ENCODE measurements at places on chromosomes 4 and X. TPM values are rescaled to one million over a fixed set of nuclear protein-coding genes. Genes with fewer than 3 reads are reported as not detected.

- no peak overlapping the region for H3K27ac ChIP-seq
- no peaks in the 10 kb centered on the region for H3K27me3 ChIP-seq
- no peak for DNase-seq
- no peak overlapping the region for H3K4me3 ChIP-seq
Observed at GRCh38 chr4:165711436-165711835, 161.6 kb upstream of the TLL1 start.

DNA sequence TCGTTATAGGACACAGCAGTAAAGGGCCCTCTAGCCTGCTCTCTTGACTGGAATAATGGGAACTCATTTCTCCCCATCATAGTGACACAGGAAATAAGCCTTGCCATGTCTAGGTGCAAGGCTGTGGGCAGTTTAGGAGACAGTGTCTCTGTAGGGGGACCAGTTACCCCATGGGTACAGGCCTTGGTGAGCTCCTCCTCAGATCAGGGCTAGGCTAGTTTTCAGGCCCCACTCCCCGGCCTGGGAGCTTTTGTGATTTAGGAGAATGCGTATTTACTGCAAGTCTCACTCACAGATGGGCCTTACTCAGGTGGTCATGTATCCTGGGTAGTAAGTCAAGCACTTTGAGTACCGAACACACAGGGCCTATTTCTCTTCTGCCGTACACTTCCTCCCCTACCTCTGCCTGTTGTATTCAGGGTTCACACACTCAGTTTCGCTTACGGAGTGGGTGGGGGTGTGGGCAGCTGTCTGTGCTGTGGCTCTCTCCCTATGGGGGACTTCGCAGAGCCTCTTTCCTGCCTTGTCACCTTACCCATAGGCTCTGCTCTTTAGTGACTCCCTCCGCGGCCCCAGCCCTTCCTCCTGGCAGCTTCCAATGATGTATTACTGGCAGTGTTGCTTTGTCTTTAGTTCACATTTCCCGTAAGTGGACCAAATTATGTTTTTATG lies 34.2 kb downstream of the FAM193A start:
- H3K4me3 ChIP-seq: no peak overlapping the region
- H3K27me3 ChIP-seq: no peaks in the 10 kb centered on the region
- no peak overlapping the region for H3K27ac ChIP-seq
- H3K36me3 ChIP-seq: no peaks in the 10 kb centered on the region
- DNase-seq: no peak

- no peak overlapping the region for H3K4me3 ChIP-seq
- no peaks in the 10 kb centered on the region for H3K36me3 ChIP-seq
- no peak for DNase-seq
- H3K4me1 ChIP-seq: no peaks in the 10 kb centered on the region
- H3K27ac ChIP-seq: no peak overlapping the region
- H3K27me3 ChIP-seq: no peaks in the 10 kb centered on the region
Observed at GRCh38 chr4:163755013-163755412, 260.5 kb downstream of the TMA16 start.

DNA sequence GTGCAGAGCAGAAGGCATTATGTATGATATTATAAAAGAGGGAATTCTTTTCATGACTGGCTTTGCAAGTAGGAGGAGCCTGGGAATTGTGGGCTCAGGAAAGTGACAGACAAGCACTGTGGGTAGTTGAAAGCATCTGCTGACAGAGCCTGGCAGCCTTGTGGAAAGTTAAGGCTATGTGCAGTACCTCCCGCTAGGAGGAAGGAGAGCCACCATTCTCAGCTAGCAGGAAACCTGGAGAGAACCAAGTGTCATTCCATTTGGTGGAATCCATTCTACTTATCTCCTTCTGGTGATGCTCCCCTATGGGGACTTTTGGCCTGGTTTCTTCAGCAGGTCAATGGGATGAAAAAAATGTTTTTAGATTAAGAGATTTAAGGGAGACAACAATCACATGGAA lies 81.8 kb downstream of the ASB9 start:
- no peak overlapping the region for H3K4me3 ChIP-seq
- H3K36me3 ChIP-seq: no peaks in the 10 kb centered on the region
- DNase-seq: no peak
- H3K27me3 ChIP-seq: no peaks in the 10 kb centered on the region
- H3K27ac ChIP-seq: no peak overlapping the region
- H3K4me1 ChIP-seq: no peaks in the 10 kb centered on the region

DNA sequence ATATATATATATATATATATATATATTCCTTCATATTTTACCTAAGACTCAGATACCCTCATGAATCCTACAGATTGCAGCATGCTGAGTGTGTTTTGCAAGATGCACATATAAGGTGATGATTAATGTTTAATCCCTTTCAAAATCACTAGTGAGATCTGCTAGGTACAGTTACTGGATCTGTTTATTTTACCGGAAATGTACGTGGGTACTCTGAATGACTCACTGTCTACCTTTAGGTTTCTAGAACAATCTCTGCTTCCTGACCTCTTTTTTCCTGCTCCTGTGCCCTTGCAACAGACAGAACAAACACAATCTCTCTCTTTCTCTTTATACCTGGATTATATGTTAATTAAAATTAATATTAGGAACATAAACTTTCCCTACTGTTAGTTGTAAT lies 379.6 kb downstream of the FAM133A start:
- no peak overlapping the region for H3K27ac ChIP-seq
- H3K36me3 ChIP-seq: no peaks in the 10 kb centered on the region
- H3K27me3 ChIP-seq: no peaks in the 10 kb centered on the region
- H3K4me1 ChIP-seq: no peaks in the 10 kb centered on the region

GRCh38 chr4:167020410-167020809 lies 213.9 kb downstream of the SPOCK3 start:
- no peak for DNase-seq
- H3K4me1 ChIP-seq: no peaks in the 10 kb centered on the region

DNA sequence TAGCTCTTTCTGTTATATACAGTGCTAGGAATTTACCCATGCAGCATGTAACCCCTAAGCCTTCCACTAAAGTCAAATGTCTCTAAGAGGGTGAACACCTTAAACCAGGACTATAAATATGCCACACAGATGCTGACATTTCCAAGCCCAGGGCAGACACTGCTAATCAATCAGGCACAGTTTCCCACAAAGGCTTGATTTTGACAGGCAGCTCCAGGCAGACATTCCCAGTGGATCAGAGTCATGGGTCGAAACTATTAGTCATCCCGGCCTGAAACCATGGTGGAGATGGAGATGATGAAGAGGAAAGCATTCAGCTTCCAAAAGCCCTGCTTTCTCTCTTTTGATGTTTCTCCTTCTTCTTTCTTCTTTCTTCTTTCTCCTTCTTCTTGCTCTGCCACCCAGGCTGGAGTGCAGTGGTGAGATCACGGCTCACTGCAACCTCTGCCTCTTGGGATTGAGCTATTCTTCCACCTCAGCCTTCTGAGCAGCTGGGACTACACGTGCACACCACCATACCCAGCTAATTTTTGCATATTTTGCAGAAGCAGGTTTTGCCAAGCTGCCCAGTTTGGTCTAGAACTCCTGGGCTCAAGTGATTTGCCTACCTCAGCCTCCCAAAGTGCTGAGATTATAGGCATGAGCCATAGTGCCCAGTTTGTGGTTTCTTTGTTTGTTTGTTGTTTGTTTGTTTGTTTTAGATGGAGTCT lies 21.0 kb upstream of the SORCS2 start:
- H3K36me3 ChIP-seq: no peaks in the 10 kb centered on the region
- H3K4me1 ChIP-seq: no peaks in the 10 kb centered on the region
- H3K27me3 ChIP-seq: no peaks in the 10 kb centered on the region

DNA sequence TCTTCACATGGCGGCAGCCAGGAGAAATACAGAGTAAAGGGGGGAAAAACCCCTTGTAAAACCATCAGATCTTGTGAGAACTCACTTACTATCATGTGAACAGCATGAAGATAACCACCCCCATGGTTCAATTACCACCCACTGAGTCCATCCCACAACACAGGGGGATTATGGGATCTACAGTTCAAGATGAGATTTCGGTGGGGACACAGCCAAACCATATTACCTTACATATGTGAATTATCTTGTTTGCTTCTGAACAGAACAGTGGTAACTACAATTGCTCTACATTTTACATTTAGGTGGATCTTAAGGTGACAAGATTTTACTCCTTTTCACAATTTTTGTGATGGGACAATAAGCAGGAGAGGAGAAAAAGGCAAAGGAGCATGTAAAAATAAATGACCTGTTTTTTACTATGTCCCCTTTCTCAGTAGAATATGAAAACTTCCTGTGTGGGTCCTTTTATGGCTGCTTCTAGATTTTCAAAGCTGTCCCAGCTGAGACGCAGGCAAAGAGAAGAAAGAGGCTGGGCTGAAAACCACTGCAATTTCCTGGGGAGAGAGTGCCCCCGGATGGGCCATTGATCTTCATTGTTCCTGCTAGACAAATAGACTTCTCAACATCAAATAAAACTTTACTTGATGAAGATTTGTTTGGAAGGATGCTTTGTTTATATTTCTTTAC lies 45.9 kb upstream of the PGM2 start:
- no peaks in the 10 kb centered on the region for H3K4me1 ChIP-seq
- no peak overlapping the region for H3K27ac ChIP-seq
- no peak for DNase-seq
- H3K27me3 ChIP-seq: no peaks in the 10 kb centered on the region
- no peaks in the 10 kb centered on the region for H3K36me3 ChIP-seq
- no peak overlapping the region for H3K4me3 ChIP-seq

- no peaks in the 10 kb centered on the region for H3K4me1 ChIP-seq
- no peaks in the 10 kb centered on the region for H3K36me3 ChIP-seq
- no peak for DNase-seq
- no peak overlapping the region for H3K27ac ChIP-seq
Observed at GRCh38 chr4:99687120-99687519, 29.5 kb upstream of the C4orf54 start.

- no peak overlapping the region for H3K27ac ChIP-seq
- peaks cover 12% of the 10 kb centered on the region for H3K4me1 ChIP-seq
- H3K36me3 ChIP-seq: no peaks in the 10 kb centered on the region
Observed at GRCh38 chr4:76607846-76608245, 172.8 kb downstream of the SHROOM3 start.

DNA sequence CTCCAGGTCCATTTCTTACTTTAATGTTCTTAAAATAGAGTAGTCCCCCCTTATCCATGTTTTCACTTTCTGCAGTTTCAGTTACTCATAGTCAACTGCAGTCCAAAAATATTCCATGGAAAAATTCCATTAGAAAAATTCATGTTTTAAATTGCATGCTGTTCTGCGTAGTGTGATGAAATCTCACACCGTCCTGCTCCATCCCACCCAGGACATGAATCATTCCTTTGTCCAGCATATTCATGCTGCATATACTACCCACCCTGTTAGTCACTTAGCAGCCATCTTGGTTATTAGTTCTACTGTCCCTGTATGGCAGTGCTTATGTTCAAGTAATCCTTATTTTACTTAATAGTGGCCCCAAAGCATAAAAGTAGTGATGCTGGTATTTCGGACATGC lies 5.4 kb upstream of the PDLIM5 start:
- H3K36me3 ChIP-seq: no peaks in the 10 kb centered on the region
- peaks cover 9% of the 10 kb centered on the region for H3K4me1 ChIP-seq
- no peak for DNase-seq
- H3K27ac ChIP-seq: no peak overlapping the region

- no peaks in the 10 kb centered on the region for H3K27me3 ChIP-seq
- H3K27ac ChIP-seq: no peak overlapping the region
- H3K36me3 ChIP-seq: no peaks in the 10 kb centered on the region
- H3K4me1 ChIP-seq: no peaks in the 10 kb centered on the region
Observed at GRCh38 chr4:17090063-17090462, 191.6 kb upstream of the LDB2 start.

- no peak overlapping the region for H3K4me3 ChIP-seq
- DNase-seq: no peak
- no peaks in the 10 kb centered on the region for H3K36me3 ChIP-seq
- no peaks in the 10 kb centered on the region for H3K4me1 ChIP-seq
Observed at GRCh38 chr4:65653740-65654361, 16.4 kb downstream of the EPHA5 start.

DNA sequence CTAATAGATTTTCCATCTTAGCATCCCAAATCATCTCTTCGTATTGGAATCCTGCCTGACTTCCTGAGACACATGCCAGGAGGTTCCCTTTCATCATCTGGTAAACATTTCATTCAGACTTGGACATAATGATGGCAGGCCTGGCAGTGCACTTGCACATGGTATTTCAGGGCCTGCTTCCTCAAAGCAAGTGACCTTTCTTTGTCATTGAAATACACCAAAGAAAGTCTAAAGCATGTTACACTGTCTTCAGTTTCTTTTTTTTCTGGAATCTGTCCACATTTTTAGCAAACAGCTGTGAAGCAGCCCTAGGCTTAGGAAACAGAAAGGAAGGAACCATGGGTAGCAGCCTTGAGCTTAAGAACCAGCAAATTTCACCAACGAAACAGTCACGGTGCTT lies 205.9 kb upstream of the VCX start:
- no peaks in the 10 kb centered on the region for H3K4me1 ChIP-seq
- no peaks in the 10 kb centered on the region for H3K27me3 ChIP-seq
- no peak overlapping the region for H3K27ac ChIP-seq
- H3K4me3 ChIP-seq: no peak overlapping the region
- H3K36me3 ChIP-seq: no peaks in the 10 kb centered on the region
- no peak for DNase-seq

- H3K4me1 ChIP-seq: no peaks in the 10 kb centered on the region
- H3K27ac ChIP-seq: no peak overlapping the region
- no peak for DNase-seq
- no peak overlapping the region for H3K4me3 ChIP-seq
Observed at GRCh38 chrX:8684201-8684965, 47.6 kb downstream of the ANOS1 start.

DNA sequence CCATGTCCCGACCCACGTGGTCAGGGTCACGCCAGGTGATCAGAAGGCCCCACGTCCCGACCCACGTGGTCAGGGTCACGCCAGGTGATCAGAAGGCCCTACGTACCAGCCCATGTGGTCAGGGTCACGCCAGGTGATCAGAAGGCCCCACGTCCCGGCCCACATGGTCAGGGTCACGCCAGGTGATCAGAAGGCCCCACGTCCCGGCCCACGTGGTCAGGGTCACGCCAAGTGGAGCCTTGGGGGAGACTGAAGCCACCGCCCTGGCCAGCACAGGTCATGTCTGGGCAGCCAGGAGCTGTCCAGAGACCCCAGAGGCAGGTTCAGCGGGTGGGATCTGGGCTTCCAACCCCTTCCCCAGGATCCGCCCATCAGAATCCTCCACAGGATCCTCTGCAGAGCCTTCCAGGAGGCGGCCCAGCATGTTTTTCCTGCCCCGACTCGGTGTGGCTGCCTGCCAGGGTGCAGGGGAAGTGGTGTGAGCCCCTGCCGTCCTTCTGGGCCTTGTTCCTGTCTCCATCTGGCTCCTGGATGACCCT lies 58.4 kb downstream of the FAM53A start:
- no peak overlapping the region for H3K27ac ChIP-seq
- no peaks in the 10 kb centered on the region for H3K36me3 ChIP-seq
- H3K4me3 ChIP-seq: no peak overlapping the region
- no peak for DNase-seq
- H3K4me1 ChIP-seq: peaks cover 3% of the 10 kb centered on the region

- H3K4me1 ChIP-seq: no peaks in the 10 kb centered on the region
- no peaks in the 10 kb centered on the region for H3K36me3 ChIP-seq
- H3K4me3 ChIP-seq: no peak overlapping the region
- H3K27ac ChIP-seq: no peak overlapping the region
Observed at GRCh38 chr4:28462766-28463700, 1602.4 kb downstream of the STIM2 start.

The BMP3 gene
- 16.1 TPM for total RNA-seq

The MAGEC3 gene
- total RNA-seq: not detected

The SMAD1 gene
- total RNA-seq: 34.3 TPM

The LRCH2 gene
- total RNA-seq: 11.6 TPM

The PABPC5 gene
- 4.2 TPM for total RNA-seq

The WNK3 gene
- total RNA-seq: 2.0 TPM

The AMOT gene
- 9.3 TPM for total RNA-seq

The DCAF8L2 gene
- not detected for total RNA-seq

The TMEM156 gene
- not detected for total RNA-seq

The TMEM271 gene
- total RNA-seq: not detected

The SAGE1 gene
- total RNA-seq: not detected

The HSFX2 gene
- not detected for total RNA-seq
